ENCODE measurements at places on chromosomes 7 and 10.
A peak's percentile ranks its signal among the peaks of the same experiment; 100 is the strongest.

- no peak for DNase-seq
These were observed 571 bp upstream of the VWC2 start for GRCh38 chr7:49772916-49773217.

DNA sequence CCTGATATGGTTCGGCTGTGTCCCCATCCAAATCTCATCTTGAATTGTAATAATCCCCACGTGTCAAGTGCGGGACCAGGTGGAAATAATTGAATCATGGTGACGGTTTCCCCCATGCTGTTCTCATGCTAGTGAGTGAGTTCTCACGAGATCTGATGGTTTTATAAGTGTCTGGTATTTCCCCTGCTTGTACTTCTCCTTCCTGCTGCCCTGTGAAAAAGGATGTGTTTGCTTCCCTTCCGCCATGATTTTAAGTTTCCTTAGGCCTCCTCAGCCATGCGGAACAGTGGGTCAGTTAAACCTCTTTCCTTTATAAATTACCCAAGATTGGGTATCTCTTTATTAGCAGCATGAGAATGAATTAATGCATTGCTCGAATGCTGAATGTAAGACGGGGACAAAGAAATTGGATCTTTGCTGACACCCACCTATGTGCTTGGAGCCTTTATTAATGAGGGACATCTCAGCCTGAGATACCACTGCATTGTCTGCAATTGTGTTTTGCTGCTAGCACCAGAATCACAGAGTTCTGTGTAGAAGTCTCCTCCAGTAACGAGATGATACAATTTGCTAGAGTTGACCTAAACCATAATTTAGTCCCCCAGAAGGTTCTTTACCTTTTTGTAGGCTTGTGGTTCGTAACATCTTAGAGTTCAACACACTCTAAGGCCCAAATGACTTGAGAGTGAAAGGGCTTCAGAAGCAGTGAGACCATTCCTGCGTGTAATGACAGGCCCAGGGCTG lies 28.6 kb downstream of the SLC35B4 start:
- no peak for DNase-seq

DNA sequence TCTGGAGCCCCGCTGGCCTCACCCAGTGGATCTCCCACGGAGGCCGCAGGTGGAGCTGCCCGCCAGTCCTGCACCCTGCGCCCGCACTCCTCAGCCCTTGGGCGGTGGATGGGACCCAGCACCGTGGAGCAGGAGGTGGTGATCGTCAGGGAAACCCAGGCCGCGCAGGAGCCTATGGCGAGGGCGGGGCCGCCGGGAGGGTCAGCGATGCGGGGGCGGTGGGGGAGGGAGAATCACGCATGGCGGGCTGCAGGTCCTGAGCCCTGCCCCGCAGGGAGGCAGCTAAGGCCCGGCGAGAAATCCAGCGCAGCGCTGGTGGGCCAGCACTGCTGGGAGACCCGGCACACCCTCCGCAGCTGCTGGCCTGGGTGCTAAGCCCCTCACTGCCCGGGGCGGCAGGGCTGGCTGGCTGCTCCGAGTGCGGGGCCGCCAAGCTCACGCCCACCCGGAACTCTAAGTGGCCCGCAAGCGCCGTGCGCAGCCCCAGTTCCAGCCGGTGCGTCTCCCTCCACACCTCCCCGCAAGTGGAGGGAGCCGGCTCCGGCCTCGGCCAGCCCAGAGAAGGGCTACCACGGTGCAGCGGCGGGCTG lies 524.8 kb upstream of the TPK1 start:
- no peak for DNase-seq

DNA sequence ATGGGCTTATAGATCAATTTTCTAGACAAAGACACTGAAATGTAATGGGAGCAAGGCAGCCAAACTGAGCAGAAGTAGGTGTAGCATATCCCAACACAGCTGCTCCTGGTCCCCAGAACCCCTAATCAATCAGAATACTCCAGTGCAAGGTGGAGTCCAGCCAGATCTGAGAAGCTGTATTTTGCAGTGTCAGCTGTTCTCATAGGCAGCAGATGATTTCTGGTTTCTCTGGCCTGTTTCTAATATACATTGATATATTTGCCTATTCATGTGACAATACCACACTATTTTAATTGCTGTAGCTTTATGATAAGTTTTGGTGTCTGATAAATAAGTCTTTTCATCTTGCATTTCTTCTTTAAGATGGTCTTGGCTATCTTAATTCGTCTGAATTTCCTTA lies 117.4 kb upstream of the STARD3NL start:
- no peak for DNase-seq

- no peak for DNase-seq
These were observed 251.0 kb upstream of the TAC1 start for GRCh38 chr7:97480772-97481390.

DNA sequence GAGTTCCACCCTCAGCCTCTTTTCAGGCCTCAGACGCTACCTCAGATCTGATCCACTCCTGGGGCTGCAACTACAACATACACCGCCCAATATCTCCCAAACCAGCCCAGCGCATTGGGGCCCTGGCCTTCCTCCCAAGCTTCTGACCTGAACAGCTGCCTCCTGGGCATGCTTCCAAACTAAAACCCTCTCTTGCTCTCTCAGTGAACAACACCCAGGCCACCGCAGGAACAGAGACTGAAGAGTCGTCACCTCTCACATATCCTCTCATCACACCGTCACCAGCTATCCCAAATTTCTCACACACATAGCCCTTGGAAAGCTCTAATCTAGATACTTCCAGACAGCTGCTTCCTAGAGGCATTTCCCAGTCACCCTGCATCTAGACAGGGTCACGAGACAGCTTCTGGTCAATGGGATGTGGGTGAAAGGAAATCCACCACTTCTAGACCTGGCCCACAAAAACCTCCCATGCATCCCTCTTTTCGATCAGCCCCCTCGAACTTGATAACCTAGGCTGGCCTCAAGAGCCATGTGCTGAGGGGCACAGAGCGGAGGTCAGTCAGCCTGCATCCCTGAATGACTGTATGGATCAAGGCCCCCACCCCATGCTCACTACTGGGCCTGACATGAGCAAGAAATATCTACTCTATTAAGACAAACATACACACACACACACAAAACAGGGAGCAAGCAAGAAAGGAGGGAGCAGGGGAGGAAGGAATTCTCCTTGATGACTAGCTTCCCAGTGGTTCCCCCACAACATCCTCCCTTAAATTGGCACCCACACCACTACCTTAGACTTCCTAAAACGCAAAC lies 1.8 kb downstream of the PARP12 start:
- peak; percentile 59 for DNase-seq

- DNase-seq, result peak; percentile 20
These were observed 655.6 kb downstream of the SORCS1 start for GRCh38 chr10:106508950-106509349.

DNA sequence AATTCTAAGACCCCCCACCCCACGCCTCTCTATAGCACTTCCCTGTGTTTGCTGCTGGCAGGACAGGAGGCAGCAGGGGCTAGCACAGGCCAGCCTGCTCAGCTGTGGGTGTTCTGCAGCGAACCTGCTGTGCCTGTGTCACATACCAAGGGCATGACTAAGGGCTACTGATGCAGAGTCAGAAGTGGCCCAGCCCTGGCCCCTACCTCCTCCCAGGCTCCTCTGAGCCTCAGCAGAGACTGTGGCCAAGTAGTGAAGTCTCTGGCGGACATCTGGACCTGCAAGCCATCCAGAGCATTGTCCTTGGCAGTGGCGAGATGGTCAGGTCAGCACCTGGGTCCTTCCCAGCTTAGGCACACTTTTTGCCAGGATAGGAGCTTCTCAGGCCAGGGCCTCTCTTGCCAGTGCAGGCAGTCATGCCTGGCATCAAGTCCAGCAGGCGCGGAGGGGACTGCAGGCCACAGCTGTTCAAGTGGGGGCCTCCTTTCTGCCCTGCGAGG lies 116.3 kb upstream of the RET start:
- peak; percentile 6 for DNase-seq

GRCh38 chr10:65196111-65196510 lies 1674.9 kb downstream of the REEP3 start:
- no peak for DNase-seq

- DNase-seq, result peak; percentile 8
These were observed 51.8 kb upstream of the MRLN start for GRCh38 chr10:59805014-59805413.

GRCh38 chr7:31123726-31124125 lies 71.6 kb downstream of the ADCYAP1R1 start:
- DNase-seq, result no peak

DNA sequence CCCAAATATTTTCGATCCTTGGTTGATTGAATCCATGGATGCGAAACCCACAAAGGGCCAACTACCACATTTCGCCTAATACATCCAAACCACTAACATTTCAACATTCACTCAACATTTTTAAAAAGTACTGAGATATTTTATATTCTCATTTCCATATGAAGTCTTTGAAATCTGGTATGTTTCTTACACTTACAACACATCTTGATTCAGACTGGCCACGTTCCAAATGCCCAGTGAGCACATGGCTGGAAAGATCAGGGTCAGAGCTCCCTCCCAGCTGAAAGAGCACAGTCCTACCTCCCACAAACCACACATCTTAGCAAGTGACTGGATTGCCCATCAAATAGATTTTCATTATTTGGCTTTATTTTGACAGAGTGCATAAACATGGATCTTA lies 18.9 kb downstream of the NCAPG2 start:
- peak; percentile 68 for DNase-seq

- DNase-seq, result no peak
These were observed 545.5 kb upstream of the FOXK1 start for GRCh38 chr7:4136501-4137110.

GRCh38 chr7:43071604-43072003 lies 40.8 kb upstream of the HECW1 start:
- peak; percentile 11 for DNase-seq

GRCh38 chr10:108583877-108584276 lies 1339.4 kb downstream of the XPNPEP1 start:
- DNase-seq, result no peak

GRCh38 chr10:82934429-82934828 lies 1059.4 kb downstream of the NRG3 start:
- no peak for DNase-seq

DNA sequence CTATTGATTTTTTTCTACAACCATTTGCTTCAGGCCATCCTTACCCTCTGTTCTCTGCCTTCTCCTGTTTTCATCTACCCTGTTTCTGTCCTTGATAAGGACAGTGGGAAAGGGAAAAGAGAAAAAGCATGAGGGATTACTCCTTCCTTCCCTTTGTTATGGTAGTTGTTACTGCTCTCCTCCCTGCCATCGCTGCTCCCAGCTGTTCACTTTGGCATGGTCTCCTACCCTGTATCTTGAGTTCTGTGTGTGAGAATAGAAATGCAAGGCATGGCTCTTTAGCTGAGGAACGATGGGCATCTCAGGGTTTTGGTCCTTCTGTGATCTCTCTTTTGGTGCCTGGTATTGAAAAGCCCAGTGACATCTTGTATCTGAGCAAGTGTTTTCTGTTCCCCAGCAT lies 6.4 kb downstream of the CCSER2 start:
- no peak for DNase-seq

GRCh38 chr7:51357821-51358220 lies 41.2 kb upstream of the COBL start:
- DNase-seq, result no peak

DNA sequence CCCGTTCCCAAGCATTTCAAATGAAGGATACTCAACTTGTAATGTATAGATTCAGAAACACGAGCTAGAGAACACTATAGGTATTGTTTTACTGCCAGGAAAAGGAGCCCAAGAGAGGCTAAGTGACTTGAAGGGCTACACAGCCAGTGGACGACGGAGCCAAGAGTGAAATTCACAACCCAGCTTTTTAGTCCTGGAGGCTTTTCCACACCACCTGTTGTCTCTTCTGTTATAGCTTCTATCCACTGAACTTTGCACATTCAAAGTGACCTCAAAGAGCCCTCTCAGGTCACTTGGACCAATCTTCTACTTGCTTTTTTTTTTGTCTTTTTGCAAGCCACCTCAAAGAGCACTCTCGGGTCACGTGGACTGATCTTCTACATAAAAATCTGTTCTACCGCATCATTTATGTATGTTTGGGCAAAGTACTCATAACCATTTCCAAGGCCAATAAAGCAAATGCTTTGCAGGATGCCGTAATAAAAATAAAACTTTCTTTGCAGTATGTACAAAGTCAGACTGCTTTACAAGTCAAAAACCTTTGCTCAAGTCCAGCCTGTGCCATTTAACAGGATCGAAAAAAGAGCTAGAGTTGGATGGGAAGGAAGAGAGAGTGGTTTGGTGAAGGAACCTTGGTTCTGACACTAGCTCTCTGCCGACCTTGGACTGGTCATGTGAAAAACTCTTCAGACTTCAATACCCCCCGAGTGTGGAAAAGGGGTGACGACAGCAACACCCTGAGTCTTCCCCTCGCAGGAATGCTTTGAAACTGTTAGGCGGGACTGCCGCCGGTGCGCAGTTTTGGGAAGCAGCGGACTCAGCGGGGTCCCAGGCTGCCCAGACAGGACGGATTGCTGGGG lies 821 bp downstream of the SLC35B4 start:
- peak; percentile 45 for DNase-seq

- DNase-seq, result no peak
These were observed 3.9 kb downstream of the LRIT1 start for GRCh38 chr10:84237199-84238051.

- DNase-seq, result no peak
These were observed 45.2 kb downstream of the GPR141 start for GRCh38 chr7:37728747-37729146.

DNA sequence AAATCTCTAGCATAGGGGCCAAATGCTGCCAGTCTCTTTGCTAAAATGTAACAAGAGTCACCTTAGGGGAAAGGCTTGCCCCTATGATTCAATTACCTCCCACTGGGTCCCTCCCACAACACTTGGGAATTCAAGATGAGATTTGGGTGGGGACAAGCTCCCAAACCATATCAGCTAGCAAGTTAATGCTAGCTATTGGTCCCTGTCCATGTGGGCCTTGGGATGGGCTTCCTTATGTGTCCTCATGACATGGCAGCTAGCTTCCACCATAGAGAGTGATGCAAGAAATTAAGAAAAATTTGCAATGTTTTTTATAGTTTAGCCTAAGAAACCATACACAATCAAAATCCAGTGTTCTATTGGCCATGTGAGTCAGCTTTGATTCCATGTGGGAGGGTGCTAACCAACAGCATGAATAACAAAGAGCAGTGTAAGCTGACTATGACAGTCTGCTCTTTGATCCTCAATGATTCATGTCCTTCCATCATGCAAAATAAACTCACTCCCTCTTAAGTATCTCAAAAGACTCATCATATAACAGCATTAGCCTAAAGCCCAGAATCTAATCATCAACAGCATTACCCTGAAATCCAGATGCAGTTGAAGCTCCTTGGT lies 21.7 kb upstream of the ZNF365 start:
- DNase-seq, result peak; percentile 85

DNA sequence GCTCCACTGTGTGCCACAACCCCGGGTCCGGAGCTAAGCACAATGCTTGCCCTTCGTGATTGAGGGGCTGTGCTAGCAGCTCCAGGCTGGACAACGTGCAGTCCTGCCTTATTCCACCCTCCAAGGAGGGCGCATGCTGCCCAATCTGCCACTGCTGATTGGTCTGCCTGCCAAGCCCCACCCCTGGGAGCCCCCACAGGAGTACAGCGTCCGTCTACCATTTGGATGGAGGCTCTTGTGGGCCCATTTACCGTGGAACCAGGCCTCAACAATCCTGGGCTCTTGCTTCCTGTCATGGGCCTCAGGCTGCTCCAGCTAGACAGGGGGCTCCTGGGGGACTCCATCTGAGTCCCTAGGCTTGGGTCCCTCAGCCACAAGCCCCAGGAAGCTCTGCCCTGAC lies 173.3 kb downstream of the SLIT1 start:
- no peak for DNase-seq

- DNase-seq, result peak; percentile 80
These were observed 494.3 kb downstream of the AUTS2 start for GRCh38 chr7:70092314-70093204.

Data from fibroblast of mammary gland (primary cell).